HCT116 (cell line): ENCODE measurements at places on chromosomes 5 and 9.

DNA sequence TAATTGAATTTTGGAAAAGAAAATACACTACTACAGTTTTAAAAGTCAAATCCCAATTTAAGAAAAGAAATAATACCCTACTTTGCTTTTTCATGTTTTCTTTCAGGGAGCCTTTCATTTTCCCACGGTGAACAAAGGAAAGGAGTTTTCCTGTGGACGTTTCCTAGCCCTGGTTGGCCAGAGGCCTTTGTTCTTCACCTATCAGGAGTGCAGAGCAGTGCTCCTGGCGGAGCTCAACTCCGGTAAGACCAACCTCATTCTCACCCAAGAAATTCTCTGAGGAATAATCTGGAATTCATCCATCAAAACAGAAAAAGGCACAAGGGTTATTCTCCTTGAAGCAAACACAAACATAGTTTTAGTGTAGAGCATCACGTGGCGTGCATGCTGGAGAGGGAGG is 248.9 kb downstream of the ADGRV1 start:
- no peak for DNase-seq

- no peak for DNase-seq
These were observed 17.2 kb downstream of the ENHO start for GRCh38 chr9:34505370-34506120.

- no peak for DNase-seq
These were observed 59.5 kb downstream of the CDC42SE2 start for GRCh38 chr5:131323378-131323777.

- DNase-seq: no peak
These were observed 293.5 kb downstream of the ASTN2 start for GRCh38 chr9:117121316-117121715.

- DNase-seq: no peak
These were observed 76.8 kb downstream of the PIK3R1 start for GRCh38 chr5:68292316-68292715.

GRCh38 chr5:90168399-90168798 is 241.2 kb downstream of the CETN3 start:
- DNase-seq: no peak

GRCh38 chr9:134215420-134215698 is 51.0 kb upstream of the RNU6ATAC start:
- DNase-seq: no peak

- DNase-seq: no peak
These were observed 48.6 kb downstream of the CYSTM1 start for GRCh38 chr5:140223567-140223966.

DNA sequence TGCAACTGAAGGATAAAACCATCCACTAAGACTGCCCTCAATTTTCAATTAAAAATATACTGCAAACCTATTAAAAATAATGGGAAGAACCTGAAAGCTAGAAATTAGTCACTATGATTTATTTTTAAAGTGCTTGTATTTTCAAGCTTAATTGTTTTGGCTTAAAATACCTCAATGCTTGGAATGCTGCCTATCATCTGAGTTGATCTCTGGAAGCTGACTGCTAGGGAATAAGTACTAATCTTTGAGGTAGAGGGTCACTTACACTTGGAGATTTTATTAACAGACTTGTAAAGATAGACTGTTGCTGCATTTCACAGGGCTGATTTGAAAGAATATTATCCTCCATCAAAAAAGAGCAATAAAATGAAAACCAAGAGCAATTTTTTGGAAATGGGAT is 6.2 kb downstream of the PCSK1 start:
- no peak for DNase-seq

- no peak for DNase-seq
These were observed 10.9 kb downstream of the CXXC5 start for GRCh38 chr5:139658928-139659667.
